ENCODE measurements at places on chromosomes 16 and 17. TPM values are rescaled to one million over a fixed set of nuclear protein-coding genes. Genes with fewer than 3 reads are reported as not detected.

Gene SOX8
- 0.61 TPM for total RNA-seq

Gene ACSM3
- total RNA-seq, result 10.7 TPM

Gene KCTD11
- 7.2 TPM for total RNA-seq

Gene NEK8
- 6.0 TPM for total RNA-seq

Gene TEDC2
- total RNA-seq, result 33.3 TPM

Gene SLFN11
- total RNA-seq, result 45.4 TPM

Gene ARMC7
- total RNA-seq, result 11.8 TPM

Gene C1QTNF8
- not detected for total RNA-seq

Gene NPIPB6
- total RNA-seq, result 1.1 TPM

Gene CHST5
- 0.44 TPM for total RNA-seq

Gene KRT28
- total RNA-seq, result not detected

Gene CDH3
- total RNA-seq, result not detected

Gene SLC46A1
- 6.6 TPM for total RNA-seq

Gene ZSCAN10
- not detected for total RNA-seq

Gene C17orf50
- not detected for total RNA-seq

Gene FAM171A2
- total RNA-seq, result 0.36 TPM

Gene AIPL1
- not detected for total RNA-seq

Gene CDRT4
- total RNA-seq, result 2.1 TPM

Gene RPS6KB1
- total RNA-seq, result 50.2 TPM

Gene PDILT
- not detected for total RNA-seq

Gene PHB1
- total RNA-seq, result 481 TPM

Gene KRTAP1-5
- total RNA-seq, result not detected

Gene BCL7C
- 29.8 TPM for total RNA-seq

Gene GTF3C1
- 61.0 TPM for total RNA-seq

Gene RPL19
- total RNA-seq, result 2,967 TPM

Gene CCDC40
- 2.7 TPM for total RNA-seq

Gene KRTAP4-3
- not detected for total RNA-seq

Gene TSPOAP1
- 7.2 TPM for total RNA-seq

Gene RFWD3
- total RNA-seq, result 118 TPM

Gene FOXL1
- not detected for total RNA-seq

Gene C17orf100
- 1.5 TPM for total RNA-seq

Gene KRTAP3-1
- not detected for total RNA-seq

Gene TEKT5
- not detected for total RNA-seq

Gene SAT2
- 20.0 TPM for total RNA-seq

Gene CES2
- total RNA-seq, result 28.7 TPM

Gene CACNG5
- total RNA-seq, result not detected

Gene KRT31
- not detected for total RNA-seq

Gene CDIPT
- total RNA-seq, result 58.1 TPM

Gene KCNJ12
- total RNA-seq, result not detected

Gene GRIN2C
- total RNA-seq, result not detected

Gene G6PC1
- not detected for total RNA-seq

Gene TBC1D3G
- total RNA-seq, result not detected

Gene CXCL16
- total RNA-seq, result 1.6 TPM

Gene CCT6B
- total RNA-seq, result 0.99 TPM

Gene HS3ST3B1
- 8.4 TPM for total RNA-seq

Gene CEP295NL
- total RNA-seq, result not detected

Gene TP53TG3
- not detected for total RNA-seq

Gene USH1G
- total RNA-seq, result not detected

Gene GCSH
- total RNA-seq, result 29.4 TPM

Gene FBF1
- total RNA-seq, result 21.9 TPM

Gene CDC27
- 124 TPM for total RNA-seq

Gene TLCD2
- 0.21 TPM for total RNA-seq
